ENCODE measurements at places on chromosomes 5 and 9. TPM values are rescaled to one million over a fixed set of nuclear protein-coding genes. Genes with fewer than 3 reads are reported as not detected.

HK3 gene
- total RNA-seq, result not detected

DPP7 gene
- 29.4 TPM for total RNA-seq

PPP3R2 gene
- total RNA-seq, result not detected

CAMK4 gene
- 6.3 TPM for total RNA-seq

CEL gene
- 4.0 TPM for total RNA-seq

PCDHB4 gene
- 1.6 TPM for total RNA-seq

PCDHB16 gene
- total RNA-seq, result 8.0 TPM
